ENCODE measurements at places on chromosomes 3 and 15.

- DNase-seq = no peak
Observed at GRCh38 chr15:76904461-76905012, 603 bp downstream of the SCAPER start.

- DNase-seq = no peak
Observed at GRCh38 chr15:30062881-30063280, 19.9 kb upstream of the GOLGA8J start.

DNA sequence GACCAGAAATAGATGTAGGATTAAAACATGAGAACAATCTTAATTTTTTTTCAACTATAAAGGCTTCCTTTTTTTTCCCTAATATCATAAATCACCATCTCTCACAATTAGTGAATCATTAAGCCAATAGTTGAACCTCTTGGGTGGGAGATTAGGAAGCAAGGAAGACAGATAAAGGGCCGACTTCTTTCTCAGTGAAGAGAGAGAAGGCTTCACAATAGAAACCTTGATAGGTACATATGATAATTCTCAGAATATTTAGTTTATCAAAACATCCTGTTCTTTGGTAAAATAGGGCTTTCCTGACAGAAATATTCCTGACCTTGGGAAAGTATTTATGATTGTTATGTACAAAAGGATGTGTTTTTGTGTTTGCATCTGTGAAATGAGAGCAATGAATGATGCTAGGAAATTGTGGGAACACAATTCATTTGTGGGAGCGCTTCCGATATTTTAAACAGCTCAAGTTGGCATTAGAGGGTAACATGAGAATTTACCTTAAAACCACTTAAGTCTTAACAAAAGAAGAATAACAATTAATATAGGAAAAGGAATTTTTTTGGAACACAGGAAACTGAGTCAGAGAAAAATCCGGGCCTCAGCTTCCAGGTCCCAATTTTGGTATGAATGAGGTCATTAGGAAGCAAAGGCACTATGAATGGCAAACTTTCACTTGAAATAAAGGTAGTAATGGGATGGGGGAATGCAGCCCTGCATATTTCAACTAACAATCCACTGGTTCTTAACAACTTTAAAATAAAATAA lies 263.2 kb upstream of the TGFBR2 start:
- peak; percentile 73 for DNase-seq

DNA sequence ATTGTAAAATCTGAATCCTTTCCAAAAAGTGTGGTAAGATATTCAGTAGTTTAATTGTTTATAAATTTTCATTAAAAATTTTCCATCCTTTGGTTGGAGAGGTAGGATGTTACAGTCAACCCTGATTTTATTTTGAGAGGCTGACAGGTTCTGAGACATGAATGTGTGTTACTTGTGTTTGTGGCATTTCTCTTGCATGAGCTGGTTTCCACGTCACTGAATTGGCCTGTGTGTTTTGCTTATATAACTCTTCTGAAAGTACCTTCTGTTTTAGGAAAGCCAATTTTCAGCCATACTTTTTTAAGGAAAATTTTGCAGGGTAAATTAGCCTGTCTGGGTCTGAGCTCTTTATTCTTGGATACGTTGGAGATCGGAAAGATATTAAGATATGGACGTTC lies 30.7 kb downstream of the PXYLP1 start:
- DNase-seq = no peak

- DNase-seq = no peak
Observed at GRCh38 chr3:16190704-16191103, 16.2 kb downstream of the GALNT15 start.

DNA sequence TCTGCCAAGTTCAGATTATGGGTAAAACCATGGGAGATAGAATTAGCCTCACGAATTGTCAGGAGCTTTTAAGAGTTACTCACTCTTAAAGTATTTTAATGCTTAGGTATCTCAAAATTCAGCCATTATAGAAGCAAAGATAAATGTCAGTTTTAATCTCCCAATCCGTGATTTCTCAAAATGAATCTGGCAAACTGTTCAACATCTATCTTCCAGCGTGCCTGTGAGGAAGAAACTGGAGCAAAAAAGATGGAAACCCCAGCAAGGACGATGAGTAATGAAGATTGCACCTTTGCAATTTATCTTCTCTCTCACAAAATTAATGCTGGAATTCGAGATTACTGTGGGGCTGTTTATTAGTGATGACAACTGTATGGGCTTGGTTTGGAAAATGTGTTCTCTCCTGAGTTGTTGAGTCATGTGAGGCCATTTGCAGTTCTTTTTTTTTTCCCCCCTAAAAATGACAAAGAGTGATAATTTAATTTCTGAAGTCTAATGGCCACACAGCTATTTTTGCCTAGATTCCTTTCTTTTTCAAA lies 70.5 kb downstream of the PYDC2 start:
- DNase-seq = no peak

DNA sequence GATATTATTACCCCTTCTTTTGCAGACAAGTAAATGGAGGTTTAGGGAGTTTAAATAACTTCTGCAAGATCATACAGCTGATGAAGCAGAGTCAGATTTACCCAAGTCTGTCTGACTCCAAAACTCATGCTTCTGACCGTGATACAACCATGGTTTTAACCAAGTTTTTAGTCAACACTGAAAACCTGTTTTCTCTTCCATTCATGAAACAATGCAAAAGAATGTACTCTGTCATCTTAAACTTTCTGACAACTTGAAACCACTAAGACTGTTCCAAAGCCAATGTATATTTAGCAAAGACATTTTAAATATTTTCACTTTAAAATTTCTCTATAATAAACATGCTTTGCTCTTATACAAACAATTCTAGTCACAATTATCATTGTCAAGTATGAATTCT lies 77.0 kb upstream of the RBMS3 start:
- no peak for DNase-seq

DNA sequence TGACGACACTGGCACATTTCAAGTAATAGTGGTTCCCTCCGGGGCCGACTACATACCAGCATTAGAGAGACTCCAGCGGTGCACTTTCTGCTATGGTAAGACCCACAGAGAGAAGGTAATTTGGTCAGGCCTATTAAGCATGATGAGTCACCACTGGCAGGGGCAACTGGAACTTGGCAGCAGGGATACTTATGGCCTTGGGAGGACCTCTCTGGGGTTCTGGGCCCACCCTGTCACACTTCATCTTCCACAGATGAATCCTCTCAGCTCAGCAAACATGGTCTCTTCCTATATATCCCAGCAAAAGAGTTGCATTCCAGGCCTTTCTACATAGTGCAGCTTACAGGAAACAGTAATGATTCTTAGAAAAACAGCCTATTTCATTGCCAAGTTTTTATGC lies 88.0 kb downstream of the PIK3R4 start:
- DNase-seq = no peak

DNA sequence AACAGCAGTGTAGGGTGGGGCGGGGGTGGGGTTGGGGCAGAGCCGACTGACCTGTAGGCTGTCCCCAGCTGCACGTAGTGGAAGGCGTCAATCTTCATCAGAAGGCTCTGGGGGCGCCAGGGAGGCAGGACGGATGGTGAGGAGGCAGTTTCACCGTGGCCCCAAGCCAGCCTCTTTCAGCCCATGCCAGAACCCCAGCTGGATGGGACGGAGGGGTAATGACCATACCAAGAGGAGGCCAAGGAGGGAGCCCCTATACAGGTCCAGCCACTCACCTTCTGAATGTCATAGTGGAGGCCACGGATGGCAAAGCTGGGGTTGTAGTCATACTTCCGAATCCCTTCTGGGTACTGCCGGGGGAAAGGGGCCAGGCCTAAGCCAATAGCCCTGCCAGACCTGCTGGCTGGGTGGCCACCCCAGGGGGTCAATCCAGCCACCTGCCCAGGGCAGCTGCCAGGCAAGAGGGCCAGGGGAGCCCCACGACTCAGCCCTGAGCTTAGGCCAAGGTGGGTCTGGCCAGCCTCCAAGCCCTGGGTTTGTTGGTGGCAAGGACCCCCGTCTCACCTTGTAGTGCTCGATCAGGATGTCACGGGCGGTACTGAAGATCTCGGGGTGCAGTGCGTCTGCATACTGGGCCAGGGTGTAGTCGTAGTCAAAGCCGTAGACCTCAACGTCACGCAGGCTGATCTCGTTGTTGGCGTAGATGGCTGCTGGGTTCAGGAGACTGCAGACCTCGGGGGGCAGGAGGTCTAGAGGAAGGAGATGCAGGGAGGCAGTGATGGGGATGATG lies 4.9 kb downstream of the NT5DC2 start:
- DNase-seq = no peak

GRCh38 chr15:98221144-98221543 lies 260.6 kb downstream of the ARRDC4 start:
- DNase-seq = no peak

- no peak for DNase-seq
Observed at GRCh38 chr3:147354623-147355022, 51.7 kb downstream of the ZIC4 start.

GRCh38 chr3:197577366-197578074 lies 21.8 kb upstream of the BDH1 start:
- no peak for DNase-seq

DNA sequence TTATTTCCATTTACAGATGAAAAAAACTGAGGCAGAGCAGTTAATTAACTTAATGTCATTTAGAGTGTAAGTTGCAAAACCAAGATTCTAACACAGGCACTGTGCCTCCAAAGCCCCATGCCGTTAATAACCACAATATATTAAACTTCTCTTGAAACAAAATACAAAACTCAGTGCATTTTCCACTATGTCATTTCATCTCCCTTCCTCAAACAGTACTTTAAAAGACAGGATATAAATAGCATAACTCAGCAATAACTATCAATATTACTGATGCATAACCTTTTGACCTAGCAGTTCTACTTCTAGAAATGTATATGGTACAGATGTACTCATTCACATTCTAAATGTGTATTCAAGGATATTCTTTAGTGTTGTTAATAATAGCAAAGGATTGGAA lies 5.1 kb upstream of the TASOR start:
- DNase-seq = no peak

DNA sequence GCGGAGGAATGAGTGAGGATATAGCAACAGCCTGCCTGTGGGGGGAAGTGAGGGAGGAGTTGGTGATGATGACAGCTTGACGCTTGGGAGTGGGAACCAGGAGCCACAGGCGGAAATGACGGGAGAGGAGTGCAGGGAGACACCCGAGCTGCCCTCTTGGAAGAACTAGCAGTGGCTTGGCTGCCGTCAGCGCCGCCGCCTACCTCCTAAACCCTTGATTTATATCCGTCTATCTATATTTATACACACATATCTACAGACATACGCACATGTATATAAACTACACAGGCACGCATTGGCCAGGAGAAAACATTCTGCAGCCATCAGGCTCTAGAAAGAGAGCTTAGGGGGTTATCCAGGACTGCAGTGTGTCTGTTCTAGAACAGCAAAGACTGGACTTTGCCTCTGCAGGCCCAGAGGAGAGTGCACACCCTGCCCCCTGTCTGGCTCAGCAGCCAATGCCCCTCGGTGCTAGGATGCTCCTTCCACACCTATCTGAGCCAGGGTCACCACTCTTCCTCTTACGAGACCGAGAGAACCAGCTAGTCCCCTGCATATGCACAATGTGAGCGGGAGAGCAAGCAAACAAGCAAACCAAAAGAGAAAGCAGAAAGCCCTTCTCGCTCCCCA lies 45.3 kb upstream of the MAGEF1 start:
- peak; percentile 60 for DNase-seq

DNA sequence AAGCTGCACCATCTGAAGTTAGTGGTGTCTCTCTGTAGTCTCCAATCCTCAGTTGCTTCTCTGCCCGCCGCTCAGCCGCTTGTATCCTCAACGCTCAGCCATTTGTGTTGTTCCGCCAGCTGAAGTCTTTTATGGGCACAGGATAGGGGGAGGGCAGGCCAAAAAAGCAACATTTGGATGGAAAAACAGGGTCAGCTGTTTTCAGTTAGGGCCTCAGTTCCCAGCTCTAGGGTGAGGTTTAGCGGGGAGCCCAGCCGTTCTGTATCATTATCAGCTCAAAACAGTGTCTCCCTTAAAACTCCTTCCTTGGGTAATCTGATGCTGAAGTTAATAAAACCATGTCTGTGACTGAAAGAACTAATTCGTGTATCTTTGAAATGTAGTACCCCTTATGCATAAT lies 329.5 kb upstream of the AZI2 start:
- DNase-seq = no peak

- no peak for DNase-seq
Observed at GRCh38 chr15:100926971-100927756, 8.0 kb downstream of the LRRK1 start.

- DNase-seq = peak; percentile 60
Observed at GRCh38 chr3:107206141-107206540, 171.1 kb upstream of the CCDC54 start.

DNA sequence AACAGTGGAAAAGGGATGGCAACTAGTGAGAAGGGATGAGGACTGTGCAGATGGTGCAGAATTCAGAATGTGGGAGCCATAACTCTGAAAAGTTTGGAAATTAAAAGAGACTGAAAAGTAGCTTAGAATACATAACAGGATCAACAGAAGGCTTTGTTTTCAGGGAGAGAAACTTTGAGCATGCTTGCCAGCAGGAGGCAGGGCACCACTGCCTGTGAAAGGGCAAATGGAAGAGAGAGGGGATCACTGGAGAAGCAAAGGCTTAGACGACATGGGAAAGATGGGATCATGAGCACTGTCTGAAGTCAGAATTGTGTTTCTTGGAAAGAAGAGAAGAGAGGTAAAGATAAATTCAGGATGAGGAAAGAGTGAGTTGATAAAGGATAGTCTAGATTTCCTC lies 99.6 kb downstream of the ABI3BP start:
- DNase-seq = no peak

GRCh38 chr15:59894835-59895234 lies 109.3 kb upstream of the FOXB1 start:
- DNase-seq = no peak

- DNase-seq = no peak
Observed at GRCh38 chr15:70629735-70630273, 133.6 kb downstream of the UACA start.
